ENCODE measurements at places on chromosomes 11 and 22.

- DNase-seq: peak; percentile 66
Observed at GRCh38 chr11:106468086-106468485, 390.6 kb downstream of the AASDHPPT start.

- no peak for DNase-seq
Observed at GRCh38 chr22:30210235-30210909, 36.2 kb downstream of the LIF start.

- no peak for DNase-seq
Observed at GRCh38 chr22:48676266-48677167, 1151.2 kb downstream of the BRD1 start.

GRCh38 chr11:69542314-69543168 is 61.1 kb downstream of the LINC01488 start:
- peak; percentile 27 for DNase-seq

DNA sequence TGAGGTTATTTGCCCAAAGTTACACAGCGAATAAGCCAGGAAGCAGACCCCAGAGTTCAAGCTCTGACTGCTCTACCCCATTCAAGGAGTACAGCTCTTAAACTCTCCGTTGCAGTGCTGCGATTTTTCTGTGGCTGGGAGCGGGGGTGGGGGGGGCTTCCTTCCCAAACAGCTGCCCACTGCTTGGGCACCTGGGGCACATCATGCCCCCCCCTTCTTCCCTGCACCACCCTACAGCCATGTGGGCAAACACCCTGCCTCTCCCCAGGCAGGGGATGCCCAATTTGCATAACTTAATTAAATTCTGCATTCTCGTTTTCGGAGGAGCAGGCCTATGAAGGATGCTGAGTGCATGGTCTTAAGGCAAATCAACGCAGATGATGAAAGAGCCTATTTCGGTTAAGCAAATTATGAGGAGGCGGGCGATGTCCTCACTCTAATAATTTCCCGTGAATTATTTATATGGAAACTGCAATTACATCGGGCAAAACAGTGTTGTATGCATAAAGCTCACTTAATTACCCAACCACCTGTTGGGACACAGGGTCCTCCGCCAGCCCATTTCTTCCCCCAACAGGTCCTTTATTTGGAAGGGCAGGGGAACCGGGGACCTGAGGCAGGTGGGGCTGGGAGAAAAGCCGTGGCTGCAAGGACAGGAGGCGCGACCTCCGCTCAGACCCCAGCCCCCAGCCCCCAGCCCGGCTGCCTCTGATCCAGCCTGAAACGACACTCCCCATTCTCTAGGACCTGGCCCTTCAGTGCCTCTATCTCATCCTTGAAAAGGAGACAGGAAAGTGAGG is 610.5 kb downstream of the BUD13 start:
- no peak for DNase-seq

- no peak for DNase-seq
Observed at GRCh38 chr11:24609192-24610119, 112.6 kb downstream of the LUZP2 start.

- DNase-seq: no peak
Observed at GRCh38 chr11:73663604-73664495, 17.5 kb downstream of the PLEKHB1 start.

DNA sequence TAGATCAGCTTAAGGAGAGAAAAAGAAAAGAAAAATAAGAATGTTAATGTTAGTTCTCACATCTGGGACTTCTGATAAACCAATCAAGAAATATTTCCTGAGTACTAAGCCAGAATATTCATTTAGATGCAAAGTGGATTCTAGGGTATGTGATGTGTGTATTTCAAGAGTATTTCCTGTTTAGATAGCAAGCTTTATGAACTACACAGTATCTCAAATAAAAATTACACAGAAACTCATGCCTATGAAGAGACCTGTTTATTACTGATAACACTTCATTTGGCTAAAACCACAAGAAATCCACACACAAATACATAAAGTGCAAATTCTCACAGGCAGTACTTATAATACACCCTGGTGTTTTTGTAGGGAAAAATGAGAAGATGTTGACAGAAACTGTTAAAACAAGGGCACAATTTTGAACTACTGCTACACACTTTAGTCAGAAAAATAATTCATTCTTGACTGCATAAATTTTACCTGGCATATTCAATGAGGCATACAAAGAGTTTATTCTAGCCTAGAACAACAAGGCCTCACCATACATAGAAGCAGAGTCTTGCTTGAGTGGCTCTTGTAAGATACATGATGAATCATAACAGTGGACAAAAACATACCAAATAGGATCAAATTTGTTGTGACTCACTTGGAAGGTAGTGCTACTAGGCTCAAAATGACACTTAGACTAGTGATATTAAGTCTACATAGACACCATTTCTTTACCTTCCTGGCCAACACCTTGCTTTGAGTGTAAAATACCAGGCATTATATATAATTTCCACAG is 18.8 kb upstream of the P4HA3 start:
- DNase-seq: peak; percentile 53

- DNase-seq: peak; percentile 39
Observed at GRCh38 chr11:102837156-102837555, 6.3 kb downstream of the MMP3 start.

DNA sequence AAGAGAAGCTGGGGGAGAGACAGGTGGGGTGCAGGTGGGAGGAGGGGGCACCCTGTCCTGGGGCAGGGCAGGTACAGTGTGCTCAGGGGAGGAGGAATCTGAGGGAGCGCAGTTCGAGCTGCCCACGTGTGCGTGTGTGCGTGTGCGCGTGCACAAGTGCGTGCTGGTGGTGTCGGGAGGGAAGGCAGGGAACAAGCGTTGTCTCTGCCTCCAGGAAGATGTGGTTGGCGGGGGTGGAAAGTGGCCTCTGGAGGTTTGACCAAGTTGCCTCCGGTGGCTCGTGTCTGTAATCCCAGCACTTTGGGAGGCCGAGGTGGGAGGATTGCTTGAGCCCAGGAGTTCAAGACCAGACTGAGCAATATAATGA is 49.9 kb upstream of the THY1 start:
- no peak for DNase-seq

DNA sequence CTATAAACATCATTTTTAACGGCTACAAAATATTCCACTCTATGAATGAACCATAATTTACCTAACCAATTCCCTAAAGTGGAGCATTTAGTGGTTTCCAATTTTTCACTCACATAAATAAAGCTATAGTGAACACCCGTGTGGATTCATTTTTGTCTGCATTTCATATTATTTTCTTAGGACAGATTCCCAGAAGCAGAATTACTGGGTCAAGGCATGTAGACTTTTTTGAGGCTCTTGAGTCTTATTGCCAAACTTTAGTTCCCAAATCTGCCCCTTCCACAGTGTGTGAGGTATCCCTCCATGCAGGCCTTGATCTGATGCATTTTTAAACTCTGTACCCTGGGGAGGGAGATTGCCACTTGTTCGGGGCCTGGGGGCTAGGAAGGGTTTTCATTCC is 198.2 kb downstream of the TENM4 start:
- DNase-seq: peak; percentile 61

DNA sequence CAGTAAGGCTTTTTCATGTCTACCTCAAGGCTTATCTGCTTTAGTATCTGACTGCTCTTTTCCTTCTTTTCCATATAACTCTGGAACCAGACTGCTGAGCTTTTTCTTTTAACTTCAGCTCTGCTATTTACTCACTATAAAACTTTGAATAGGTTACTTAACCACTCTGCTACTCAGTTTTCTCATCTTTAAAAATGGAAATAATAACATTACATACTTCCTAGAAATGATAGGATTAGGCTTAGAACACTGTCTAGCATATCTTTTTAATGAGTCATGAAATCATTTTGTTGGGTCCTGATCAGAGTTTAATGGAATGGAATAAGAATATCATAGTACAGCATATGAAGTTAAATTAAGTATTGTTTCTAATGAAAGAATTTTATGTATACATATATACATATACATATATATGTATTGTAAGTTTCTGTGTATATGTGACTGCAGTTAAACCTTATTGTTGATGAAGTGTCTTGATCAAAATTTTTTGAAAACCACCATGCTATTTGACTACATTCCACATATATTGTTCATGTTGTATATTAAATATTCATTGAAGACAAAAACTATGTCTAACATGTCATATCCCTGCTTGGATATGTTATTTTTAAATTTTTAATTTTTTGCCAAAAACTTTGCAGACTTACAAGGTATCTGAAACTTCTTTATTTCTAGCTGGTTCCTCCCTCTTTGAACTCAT is 120.2 kb downstream of the METTL15 start:
- peak; percentile 81 for DNase-seq

DNA sequence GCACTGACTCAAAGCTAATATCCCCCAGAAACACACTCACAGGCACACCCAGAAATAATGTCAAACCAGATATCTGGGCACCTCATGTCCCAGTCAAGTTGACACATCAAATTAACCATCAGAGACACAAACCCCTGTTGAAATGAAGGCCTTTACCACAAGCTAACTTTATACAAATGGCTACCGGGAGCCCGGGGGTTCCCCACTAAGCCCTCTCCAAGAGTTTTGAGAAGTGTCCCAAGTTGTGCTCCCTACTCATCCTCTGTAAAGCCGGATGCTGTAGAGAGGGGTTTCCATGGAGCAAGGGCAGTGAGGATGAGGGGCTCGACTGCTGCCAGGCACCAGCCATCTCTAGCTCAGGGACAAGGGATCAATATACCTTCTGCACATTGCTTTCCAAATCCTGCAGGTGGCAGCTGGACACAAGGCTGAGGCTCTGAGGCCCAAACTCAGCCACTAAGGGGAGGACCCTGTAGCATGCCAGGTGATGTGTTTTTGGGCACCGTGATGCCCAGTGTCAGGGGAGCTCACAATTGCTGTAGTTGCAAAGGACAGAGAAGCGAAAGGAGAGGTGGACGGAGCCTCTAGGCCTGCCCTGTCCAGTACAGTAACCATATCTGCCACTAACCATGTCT is 145.7 kb downstream of the TTC17 start:
- peak; percentile 6 for DNase-seq

DNA sequence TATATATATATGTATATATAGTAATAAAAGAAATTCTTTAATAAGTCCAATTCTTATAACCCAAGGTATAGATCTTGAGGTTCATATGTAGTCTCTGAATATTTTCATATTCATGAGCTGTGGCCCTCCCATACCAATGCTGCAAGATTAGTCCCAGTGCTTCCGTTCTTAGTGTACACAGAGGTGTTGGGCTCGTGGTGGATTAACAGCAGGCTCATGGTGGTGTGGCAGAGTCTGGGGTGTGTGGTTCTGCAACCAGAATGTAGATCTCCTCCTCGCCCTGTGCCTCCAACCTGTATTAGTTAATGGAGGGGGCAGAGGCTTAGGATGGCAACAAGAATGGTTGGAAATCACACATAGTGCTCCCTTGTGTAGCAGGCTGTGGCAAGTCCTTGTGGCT is 16.8 kb downstream of the PRDM10 start:
- DNase-seq: no peak

GRCh38 chr11:124359566-124359965 is 24.7 kb downstream of the OR8B2 start:
- DNase-seq: no peak

GRCh38 chr11:133497477-133498140 is 34.7 kb downstream of the OPCML start:
- no peak for DNase-seq

DNA sequence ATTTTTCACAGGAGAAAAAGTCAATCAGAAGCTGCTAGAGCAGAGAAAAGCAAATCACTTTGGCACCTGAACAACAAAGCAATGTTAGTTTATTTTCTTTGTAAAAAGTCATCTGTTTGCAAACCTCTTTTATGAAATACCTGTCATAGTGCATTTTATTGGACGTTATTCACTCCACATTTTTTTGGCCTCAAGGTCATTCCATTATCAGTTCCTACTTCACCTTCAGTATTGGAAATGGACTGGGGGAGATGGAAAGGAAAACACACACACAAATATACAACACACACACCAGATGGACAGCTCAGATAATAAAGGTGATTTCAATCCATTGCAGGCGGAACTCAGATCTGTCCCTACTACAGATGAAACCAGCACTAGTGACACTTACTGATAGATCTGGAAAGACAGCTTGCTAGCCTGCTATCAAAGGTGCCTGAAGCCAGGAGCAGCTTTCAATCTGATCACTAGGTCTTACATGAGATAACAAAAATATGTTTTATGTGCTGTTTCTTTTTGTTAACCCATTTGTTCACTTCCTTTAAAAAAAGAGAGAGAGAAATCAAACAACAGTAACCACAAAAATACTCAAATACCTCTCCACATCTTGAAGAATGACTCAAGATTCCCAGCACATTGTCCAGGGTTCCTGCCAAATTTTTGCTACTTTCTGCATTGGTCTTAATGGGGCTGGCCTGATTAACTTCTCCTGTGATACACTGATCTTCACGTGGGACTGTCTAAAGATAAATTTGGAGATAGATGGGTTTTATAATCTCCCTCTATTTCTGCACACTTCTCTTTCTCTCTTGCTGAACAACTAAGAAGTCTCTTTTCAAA is 844.3 kb upstream of the TENM4 start:
- peak; percentile 53 for DNase-seq

DNA sequence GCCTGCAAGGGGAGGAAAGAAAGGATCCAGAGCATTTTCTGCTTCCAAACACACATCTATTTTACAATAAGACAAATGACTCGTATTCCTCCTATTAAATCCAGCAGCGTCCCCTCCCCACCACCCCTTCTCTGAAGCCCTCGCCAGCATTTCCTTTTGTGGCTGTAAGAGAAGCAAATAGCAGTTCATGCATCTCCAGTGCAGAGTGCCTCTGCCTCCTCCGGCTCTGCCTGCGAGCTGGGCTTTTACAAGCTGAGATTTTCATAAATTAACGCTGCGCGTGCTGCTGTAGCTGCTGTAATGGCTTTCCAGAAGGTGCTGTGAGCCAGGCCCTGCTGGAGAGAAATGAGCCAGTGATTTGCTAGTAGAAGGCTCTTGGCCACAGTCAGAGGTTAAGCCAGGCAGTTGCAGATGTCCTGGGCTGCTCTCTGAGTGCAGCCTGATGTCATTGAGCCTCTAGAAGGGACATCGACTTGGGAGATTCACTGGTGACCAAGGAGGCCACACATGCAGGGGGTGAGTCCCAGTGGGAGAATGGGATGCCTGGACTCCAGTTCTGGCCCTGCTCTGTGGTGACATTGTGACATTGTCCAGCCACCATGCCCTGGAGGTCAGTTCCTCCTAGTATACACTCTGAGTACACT is 134.5 kb upstream of the NAV2 start:
- DNase-seq: peak; percentile 91

DNA sequence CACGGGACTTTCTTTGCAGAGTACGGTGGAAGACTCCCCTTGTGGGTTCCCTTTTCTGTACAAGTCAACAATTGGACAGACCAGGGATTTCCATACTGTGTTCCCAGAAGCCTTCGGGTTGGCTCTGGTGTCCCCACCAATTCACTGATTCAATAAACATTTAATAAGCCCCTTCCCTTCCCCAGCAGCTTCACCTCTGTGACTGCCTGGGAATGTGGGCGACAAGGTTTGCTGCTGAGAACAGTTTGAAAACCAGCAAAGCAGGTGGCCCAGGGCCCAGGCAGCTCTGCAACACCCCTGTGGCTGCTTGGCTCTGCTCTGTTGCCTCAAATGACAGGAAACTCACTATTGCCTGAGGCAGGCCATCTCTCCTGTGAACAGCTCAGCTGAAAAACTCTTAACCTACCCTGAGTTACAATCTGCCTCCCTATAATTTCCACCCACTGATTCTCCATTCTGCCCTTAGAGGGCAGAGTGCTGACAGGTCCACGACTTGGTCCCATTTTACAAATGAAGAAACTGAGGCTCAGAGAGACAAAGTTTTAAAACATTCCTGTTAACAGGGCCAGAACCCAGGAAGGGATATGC is 10.4 kb downstream of the ADORA2A start:
- no peak for DNase-seq

GRCh38 chr11:106708348-106708747 is 309.9 kb downstream of the GUCY1A2 start:
- DNase-seq: no peak

All from fibroblast of skin of scalp (primary cell).